Fibroblast of skin of left quadriceps (primary cell): ENCODE measurements at places on chromosomes 3 and 15.

DNA sequence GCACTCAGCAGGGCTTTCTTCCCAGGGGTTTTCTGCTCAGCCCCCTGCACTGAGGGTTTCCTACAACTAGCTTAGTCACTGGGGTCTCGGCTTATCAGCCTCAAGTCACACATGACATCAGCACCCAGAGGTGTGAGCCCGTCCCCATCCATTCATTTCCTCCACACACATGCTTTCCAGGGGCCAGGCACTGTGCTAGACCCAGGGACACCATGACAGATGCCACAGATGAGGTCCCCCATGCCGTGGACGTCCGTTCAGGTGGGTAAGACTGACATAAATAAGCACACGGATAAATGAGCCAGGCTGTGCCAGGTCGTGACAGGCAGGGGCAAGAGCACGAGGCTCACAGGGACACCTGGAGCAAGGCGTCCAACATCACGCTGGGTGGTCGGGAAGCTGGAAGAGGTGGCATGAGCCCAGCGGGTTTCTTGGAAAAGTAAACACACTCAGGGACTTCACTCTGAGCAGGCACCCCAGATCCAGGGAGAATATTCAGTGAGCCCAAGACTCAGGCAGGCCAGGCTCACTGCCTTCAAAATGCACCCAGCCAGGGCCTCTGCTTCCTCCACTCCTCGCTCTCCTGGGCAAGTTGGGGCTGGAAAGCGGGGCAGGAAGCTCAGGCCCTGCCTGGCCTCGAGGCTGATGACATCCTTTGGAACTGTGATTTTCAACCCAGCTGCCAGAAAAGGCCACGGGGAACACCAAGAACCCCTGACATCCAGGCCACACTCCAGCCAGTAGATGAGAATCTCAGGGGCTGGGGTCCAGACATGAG lies 139.3 kb downstream of the CHSY1 start:
- DNase-seq = no peak

DNA sequence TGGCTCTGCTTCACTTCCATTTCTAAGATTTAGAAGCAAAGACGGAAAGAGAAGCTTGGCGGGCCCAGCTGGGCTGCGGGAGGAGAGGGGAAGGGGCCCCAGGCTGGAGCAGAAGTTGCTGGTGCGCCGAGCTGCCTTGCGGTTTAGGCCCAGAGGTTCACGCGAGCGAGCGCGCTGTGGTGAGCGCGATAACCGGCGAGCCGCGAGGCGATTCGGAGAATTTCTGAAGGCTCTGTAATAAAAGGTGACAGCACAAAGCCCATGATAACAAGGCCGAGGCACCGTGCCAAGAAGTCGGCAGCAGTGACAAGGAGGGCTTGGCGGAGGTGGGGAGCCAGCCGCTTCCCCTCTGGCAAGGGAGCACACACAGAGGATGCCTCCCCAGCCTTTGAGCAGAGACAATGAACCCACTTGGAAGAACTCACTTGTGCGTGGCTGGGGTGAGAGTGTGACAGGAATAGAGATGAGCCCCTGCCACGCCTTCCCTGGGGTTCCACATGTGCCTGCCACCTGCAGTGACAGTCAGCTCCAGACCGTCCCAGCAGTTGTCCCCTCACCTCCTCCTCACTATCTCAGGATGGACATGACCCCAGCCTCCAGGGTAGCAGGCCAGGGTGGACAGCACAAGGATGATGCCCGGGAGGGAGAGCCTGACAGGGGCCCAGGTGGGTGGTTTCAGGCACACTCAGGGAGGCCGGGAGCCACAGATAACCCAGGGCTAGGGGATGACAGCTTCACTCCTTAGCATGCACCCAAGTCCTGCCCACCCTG lies 315.2 kb downstream of the UACA start:
- DNase-seq = no peak

DNA sequence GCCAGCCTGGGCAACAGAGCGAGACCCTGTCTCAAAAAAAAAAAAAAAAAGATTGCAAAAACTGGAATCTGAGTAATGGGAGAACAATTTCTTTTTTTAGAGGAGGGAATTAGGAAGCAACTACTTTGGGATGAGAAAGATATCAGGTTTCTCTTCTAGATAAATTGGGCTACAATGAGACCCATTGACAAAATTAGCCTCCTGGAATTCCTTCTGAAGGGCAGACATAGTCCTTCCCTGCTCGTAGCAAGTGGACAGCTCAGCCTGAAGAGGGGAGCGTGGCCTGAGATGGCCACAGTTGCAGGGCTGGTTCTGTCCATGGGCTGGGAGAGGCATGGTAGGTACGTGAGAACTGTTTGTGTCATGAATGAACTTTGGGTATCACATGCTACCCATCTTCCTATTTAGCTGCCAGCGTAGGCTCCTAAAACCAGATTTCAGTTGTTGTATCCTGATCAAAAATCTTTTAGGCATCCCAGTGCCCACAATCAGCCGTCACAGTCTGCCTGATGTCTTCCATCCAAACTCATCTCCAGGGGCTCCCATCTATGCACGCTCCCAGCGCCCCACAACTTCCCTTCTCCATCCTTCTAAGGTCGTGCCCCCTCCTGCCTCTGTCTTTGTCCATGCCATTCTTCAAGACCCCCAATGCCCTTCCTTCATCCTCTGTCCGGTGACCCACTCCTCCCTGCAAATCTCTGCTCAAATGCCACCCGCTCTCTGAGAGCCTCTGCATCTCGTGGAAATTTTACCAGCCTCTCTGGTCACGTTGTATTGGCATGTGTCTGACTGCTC lies 92.0 kb upstream of the NR2E3 start:
- no peak for DNase-seq

DNA sequence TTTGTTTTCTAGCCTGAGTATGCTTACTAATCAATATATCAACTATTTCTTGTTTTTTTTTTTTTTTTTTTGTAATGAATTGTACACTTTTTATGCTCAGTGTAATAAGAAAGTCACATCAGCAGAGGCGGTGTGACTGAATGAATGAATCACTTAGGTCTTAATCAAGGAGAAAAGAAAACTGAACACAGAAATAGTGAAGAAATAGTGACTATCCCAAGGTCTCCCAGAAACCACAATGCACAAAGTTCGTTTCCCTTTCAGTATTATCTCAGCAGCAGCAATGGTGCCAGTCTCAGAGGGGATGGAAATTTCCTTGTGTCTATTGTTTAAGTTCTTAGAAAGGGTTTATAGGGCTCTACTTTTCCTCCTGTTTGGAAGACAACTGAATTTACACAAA lies 80.7 kb downstream of the NR1I2 start:
- DNase-seq = no peak

DNA sequence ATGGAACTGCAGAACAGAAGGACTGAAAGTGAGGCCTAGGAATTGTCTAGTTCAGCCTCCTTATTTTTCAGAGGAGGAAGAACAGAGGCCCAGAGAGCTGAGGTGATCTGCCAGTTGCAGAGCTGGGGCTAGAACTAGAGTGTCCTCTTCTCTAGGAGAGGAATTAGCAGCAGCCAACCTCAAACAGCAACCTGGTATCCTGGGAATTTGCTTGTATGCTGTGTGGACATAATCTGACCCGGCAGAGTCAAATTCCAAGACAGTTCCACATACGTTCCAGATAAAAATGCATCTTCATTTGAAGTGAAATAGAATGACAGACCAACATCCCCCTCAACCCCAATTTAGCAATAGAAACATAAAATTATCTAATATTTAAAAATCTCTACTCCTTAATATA lies 13.5 kb upstream of the TSC22D2 start:
- DNase-seq = no peak

- no peak for DNase-seq
These were observed 580 bp upstream of the FXR1 start for GRCh38 chr3:180911876-180912303.

- DNase-seq = peak; percentile 27
These were observed 10.9 kb upstream of the RFT1 start for GRCh38 chr3:53140847-53141845.

DNA sequence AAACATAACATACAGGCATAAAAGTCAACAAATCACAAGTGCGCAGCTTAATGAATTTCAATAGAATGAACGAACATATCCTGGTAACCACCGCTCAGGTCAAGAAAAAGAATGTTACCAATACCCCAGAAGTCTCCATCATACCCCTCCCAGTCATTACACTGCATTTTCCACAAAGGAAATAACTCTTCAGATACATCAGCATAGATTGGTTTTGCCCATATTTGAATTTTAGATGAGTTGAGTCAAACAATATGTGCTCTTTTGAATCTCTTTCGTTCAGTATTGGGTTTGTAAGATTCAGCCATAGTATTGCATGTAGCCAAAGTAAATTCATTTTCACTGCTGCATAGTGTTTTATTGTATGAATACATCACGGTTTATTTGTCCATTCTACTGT lies 6.2 kb upstream of the RAB6B start:
- no peak for DNase-seq
